ENCODE measurements at places on chromosomes 16 and 17. TPM values are rescaled to one million over a fixed set of nuclear protein-coding genes. Genes with fewer than 3 reads are reported as not detected.

DNA sequence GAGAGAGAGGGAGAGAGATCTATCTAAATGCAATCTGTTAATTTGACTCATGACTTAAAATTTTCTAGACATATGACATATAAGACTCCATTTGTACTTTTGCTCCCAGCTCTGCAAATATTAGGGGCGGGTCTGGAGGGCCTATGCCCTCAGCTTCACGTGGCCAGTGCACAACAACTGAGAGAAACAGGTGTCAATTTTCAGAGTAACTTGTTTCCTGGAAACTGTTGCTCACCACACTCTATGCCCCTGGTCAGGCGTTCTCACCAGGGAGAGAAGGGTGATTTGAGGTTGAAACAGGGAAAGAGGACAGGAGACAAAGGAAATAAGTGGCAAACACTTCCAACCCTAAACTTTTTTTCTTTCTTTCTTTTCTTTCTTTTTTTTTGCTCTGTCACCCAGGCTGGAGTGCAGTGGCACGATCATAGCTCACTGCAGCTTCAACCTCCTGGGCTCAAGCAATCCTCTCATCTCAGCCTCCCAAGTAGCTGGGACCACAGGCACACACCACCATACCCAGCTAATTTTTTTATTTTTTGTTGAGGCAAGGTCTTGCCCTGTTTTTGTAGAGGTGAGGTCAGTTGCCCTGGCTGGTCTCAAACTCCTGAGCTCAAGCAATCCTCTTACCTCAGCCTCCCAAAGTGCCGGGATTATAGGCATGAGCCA is 270.0 kb downstream of the SLC39A11 start:
- peaks cover 36% of the 10 kb centered on the region for H3K36me3 ChIP-seq
- no peak overlapping the region for H3K4me3 ChIP-seq
- DNase-seq, result peak; percentile 40
- no peaks in the 10 kb centered on the region for H3K27me3 ChIP-seq
- H3K27ac ChIP-seq, result no peak overlapping the region
- peaks cover 16% of the 10 kb centered on the region for H3K4me1 ChIP-seq

DNA sequence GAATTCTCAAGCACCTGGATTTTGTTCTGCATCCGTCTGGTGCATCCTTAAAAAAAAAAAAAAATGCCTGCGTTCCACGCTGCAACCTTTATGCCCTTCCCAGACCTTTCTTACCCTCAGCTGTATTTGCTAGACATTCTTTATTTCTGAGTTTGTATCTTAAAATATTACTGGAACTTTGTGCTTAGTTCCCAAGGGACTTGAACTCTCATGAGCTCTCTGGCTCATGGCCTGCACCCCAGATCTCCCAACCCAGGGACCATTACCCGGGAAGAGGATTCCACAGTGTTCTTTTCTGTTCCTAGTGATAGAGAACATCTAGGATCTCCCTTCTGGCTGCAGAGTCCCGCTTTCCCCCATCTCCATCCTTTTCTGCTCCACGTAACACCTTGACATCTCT is 28.9 kb upstream of the CLEC18A start:
- DNase-seq, result no peak
- no peak overlapping the region for H3K27ac ChIP-seq
- H3K4me1 ChIP-seq, result no peaks in the 10 kb centered on the region
- H3K4me3 ChIP-seq, result no peak overlapping the region
- H3K27me3 ChIP-seq, result no peaks in the 10 kb centered on the region
- H3K36me3 ChIP-seq, result peaks cover 6% of the 10 kb centered on the region

EXOC7 gene
- total RNA-seq, result 132 TPM

ACAP1 gene
- total RNA-seq, result 712 TPM

TBC1D3E gene
- total RNA-seq, result not detected

- H3K27ac ChIP-seq, result no peak overlapping the region
- H3K4me1 ChIP-seq, result no peaks in the 10 kb centered on the region
- no peak overlapping the region for H3K4me3 ChIP-seq
- no peak for DNase-seq
Observed at GRCh38 chr17:13869331-13869940, 199.9 kb upstream of the COX10 start.

DNA sequence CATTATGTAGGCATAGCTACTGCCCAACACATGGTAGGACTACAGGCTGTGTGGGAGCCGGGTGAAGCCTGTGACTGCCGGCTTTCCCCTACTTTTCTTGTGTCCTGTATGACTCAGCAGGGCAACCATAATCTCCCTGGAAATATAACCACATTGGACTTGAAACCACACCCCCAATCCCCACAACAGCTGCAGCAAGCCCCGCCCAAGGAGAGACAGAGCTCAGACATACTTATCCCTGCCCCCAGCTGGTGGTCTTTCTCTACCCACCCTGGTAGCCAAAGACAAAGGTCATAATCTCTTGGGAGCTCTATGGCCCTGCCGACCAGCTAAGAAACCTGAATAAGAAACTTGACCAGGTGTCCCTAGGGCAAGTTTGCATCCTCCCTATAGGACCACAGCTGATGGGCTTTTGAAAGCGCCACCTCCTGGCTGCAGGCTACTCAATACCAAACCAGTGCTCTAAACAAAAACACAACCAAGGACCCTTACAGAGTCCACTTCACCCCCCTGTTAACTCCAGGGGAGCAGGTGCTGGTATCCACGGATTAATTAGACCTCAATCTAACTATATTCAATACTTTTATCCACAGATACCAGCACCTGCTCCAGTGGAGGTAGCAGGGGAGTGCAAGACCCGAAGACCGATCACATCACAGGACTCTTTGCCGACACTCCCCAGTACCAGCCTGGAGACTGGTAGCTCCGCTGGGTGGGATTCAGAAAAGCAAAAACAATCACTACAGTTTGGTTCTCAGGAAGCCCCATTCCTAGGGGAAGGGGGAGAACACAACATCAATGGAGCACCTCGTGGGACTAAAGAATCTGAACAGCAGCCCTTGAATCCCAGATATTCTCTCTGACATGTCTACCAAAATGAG is 91.2 kb downstream of the IRX5 start:
- no peak overlapping the region for H3K4me3 ChIP-seq
- no peaks in the 10 kb centered on the region for H3K27me3 ChIP-seq
- DNase-seq, result no peak
- no peaks in the 10 kb centered on the region for H3K36me3 ChIP-seq
- H3K27ac ChIP-seq, result no peak overlapping the region
- H3K4me1 ChIP-seq, result no peaks in the 10 kb centered on the region

SECTM1 gene
- total RNA-seq, result 0.68 TPM

GCGR gene
- not detected for total RNA-seq
